ENCODE measurements at places on chromosomes 11 and 22. TPM values are rescaled to one million over a fixed set of nuclear protein-coding genes. Genes with fewer than 3 reads are reported as not detected.
A peak's percentile ranks its signal among the peaks of the same experiment; 100 is the strongest.

DNA sequence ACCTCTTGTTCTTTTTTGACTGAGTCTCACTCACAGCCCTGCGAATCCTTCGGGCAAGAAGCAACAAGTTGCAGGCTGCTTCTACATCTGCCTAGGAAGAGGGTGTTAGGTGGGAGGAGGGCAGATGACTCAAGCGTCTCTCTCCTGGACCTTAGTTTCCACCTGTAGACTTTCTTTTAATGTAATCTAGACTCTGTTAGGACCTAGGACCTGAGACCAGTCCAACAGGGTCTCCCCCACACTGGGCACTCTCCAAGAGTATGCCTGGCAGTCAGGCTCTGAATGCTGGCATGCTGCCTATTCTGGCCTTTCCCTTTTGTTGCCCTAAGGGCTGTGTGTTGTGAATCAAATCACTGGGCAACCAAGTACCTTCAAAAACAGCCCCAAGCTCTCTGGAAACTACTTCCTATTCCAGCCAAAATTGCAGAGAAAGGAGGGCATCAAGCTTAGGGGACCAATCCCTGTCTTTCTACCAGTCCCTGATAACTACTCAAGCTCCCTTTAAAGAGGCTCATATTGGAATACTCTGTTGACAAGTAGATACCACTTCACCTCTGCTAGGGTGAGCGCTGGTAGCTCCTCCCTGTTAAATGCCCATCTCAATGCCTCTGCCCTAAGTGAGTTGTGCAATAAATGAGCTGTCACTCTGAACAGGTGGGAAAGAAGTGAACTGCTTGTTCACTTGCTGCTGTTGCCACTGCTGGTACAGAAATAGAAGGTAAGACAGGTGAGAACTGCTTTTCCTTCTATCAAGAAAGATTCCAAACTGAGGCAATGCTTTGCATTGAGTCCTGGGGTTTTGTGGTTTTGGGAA is at the start of gene BBOX1:
TSS of gene BBOX1 (plus strand) at position 514 of the 814 bp plus-strand sequence. CDS start 14,616 bp downstream, outside the sequence.
- H3K4me1 ChIP-seq: no peaks in the 10 kb centered on the region
- H3K36me3 ChIP-seq: no peaks in the 10 kb centered on the region
- H3K27me3 ChIP-seq: no peaks in the 10 kb centered on the region
- H3K4me3 ChIP-seq: no peak within 1 kb of the TSS
- no peak within 1 kb of the TSS for H3K27ac ChIP-seq
- no peak for DNase-seq

GRCh38 chr22:47352920-47353700 is 590.7 kb downstream of the TBC1D22A start:
- no peaks in the 10 kb centered on the region for H3K27me3 ChIP-seq
- H3K36me3 ChIP-seq: no peaks in the 10 kb centered on the region
- DNase-seq: no peak
- H3K27ac ChIP-seq: no peak overlapping the region

Gene SESN3
- total RNA-seq: 63.4 TPM

DNA sequence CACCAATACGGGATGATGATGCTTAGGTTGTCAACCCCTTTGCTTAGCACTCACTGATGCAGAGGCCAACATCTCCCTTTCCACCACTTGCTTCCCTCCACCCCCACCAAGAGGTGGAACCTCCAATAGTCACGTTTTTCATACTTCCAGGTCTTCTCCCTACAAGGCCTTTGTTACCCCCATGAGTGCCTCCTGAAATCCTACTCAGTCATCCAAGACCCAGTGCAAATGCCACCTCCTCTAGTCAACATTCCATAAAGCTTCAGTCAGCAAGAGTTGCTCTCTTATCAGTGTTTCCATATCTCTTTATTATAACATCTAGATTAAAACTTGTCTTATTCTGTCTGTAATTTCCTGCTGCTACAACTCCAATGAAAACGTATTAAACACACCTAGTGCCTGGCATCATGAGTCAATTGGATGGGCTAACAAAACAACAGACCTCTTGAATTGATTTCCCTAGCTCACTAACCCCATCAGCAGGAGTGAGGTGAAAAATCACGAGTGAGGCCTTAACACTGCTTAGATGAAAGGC is 370.7 kb upstream of the CCDC90B start:
- H3K27me3 ChIP-seq: peaks cover 2% of the 10 kb centered on the region
- no peaks in the 10 kb centered on the region for H3K36me3 ChIP-seq
- DNase-seq: no peak
- no peaks in the 10 kb centered on the region for H3K4me1 ChIP-seq

Gene NCF4
- 12.3 TPM for total RNA-seq

Gene ELMOD1
- total RNA-seq: not detected

- no peaks in the 10 kb centered on the region for H3K36me3 ChIP-seq
- no peak overlapping the region for H3K27ac ChIP-seq
- H3K27me3 ChIP-seq: peaks cover 13% of the 10 kb centered on the region
- H3K4me1 ChIP-seq: no peaks in the 10 kb centered on the region
Observed at GRCh38 chr11:10350334-10350733, 45.5 kb downstream of the ADM start.

GRCh38 chr11:62273789-62274275 is 3.9 kb downstream of the SCGB2A2 start:
- no peaks in the 10 kb centered on the region for H3K4me1 ChIP-seq
- no peak for DNase-seq
- no peak overlapping the region for H3K27ac ChIP-seq
- H3K36me3 ChIP-seq: no peaks in the 10 kb centered on the region

- no peak for DNase-seq
- no peaks in the 10 kb centered on the region for H3K27me3 ChIP-seq
- H3K27ac ChIP-seq: no peak overlapping the region
- H3K4me1 ChIP-seq: no peaks in the 10 kb centered on the region
- H3K36me3 ChIP-seq: no peaks in the 10 kb centered on the region
Observed at GRCh38 chr11:22898036-22898435, 37.8 kb upstream of the CCDC179 start.

Gene RIMBP3B
- total RNA-seq: 0.26 TPM

GRCh38 chr11:9362393-9362863 is 22.0 kb upstream of the IPO7 start:
- H3K36me3 ChIP-seq: no peaks in the 10 kb centered on the region
- peaks cover 6% of the 10 kb centered on the region for H3K27me3 ChIP-seq
- H3K4me1 ChIP-seq: peaks cover 14% of the 10 kb centered on the region
- H3K27ac ChIP-seq: peak overlapping the region; percentile 4
- no peak overlapping the region for H3K4me3 ChIP-seq

DNA sequence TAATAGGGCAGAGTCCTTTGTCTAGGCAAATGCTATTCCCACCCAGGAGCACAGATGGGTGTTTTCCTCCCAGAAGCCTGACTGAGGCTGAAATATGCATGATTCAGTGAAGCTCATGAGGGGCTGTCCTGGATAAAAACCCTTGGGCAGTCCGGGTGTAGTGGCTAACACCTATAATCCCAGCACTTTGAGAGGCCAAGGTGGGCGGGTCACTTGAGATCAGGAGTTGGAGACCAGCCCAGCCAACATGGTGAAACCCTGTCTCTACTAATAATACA is 48.6 kb upstream of the LMO2 start:
- no peak overlapping the region for H3K27ac ChIP-seq
- H3K4me3 ChIP-seq: no peak overlapping the region
- H3K4me1 ChIP-seq: no peaks in the 10 kb centered on the region
- no peak for DNase-seq
- H3K36me3 ChIP-seq: no peaks in the 10 kb centered on the region

Gene MYO7A
- total RNA-seq: not detected

Gene NEFH
- total RNA-seq: 7.9 TPM

DNA sequence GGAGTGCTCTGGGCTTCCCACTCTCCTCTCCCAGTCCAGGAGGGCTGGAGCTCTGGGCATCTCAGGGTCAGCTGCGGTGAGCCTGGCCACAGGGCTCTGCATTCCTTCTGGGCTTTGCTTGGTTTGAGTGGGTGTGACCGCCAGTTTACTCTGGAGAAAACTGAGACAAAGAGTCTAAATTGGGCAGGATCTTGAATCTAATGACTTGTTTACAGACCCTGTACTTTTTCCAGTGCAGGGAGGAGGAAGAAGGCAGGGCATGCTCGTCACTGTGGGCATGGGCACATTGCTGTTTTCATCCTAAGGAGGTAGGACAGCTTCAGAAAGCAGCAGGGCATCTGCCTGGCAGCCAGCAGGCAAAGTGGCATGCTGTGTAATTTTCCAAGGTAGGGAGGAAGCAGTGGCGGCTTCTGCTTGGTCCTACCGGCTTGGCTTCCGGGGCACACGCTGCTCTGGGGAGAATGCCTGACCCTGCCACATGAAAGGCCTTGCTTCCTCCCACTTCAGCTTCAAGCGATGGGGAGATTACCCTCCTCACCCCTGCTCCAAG is 22.9 kb downstream of the FLI1 start:
- H3K27me3 ChIP-seq: no peaks in the 10 kb centered on the region
- H3K4me3 ChIP-seq: peak overlapping the region; percentile 68
- peaks cover 21% of the 10 kb centered on the region for H3K36me3 ChIP-seq
- H3K4me1 ChIP-seq: peaks cover 90% of the 10 kb centered on the region
- H3K27ac ChIP-seq: peak overlapping the region; percentile 93
- DNase-seq: peak; percentile 88

GRCh38 chr11:61526956-61527731 is 18.6 kb downstream of the LRRC10B start:
- no peaks in the 10 kb centered on the region for H3K36me3 ChIP-seq
- H3K27me3 ChIP-seq: peaks cover 2% of the 10 kb centered on the region
- no peak overlapping the region for H3K27ac ChIP-seq
- no peak overlapping the region for H3K4me3 ChIP-seq
- H3K4me1 ChIP-seq: no peaks in the 10 kb centered on the region

Gene PRR5L
- total RNA-seq: 52.3 TPM

Gene SF3B2
- 283 TPM for total RNA-seq

Gene SYT13
- total RNA-seq: not detected

DNA sequence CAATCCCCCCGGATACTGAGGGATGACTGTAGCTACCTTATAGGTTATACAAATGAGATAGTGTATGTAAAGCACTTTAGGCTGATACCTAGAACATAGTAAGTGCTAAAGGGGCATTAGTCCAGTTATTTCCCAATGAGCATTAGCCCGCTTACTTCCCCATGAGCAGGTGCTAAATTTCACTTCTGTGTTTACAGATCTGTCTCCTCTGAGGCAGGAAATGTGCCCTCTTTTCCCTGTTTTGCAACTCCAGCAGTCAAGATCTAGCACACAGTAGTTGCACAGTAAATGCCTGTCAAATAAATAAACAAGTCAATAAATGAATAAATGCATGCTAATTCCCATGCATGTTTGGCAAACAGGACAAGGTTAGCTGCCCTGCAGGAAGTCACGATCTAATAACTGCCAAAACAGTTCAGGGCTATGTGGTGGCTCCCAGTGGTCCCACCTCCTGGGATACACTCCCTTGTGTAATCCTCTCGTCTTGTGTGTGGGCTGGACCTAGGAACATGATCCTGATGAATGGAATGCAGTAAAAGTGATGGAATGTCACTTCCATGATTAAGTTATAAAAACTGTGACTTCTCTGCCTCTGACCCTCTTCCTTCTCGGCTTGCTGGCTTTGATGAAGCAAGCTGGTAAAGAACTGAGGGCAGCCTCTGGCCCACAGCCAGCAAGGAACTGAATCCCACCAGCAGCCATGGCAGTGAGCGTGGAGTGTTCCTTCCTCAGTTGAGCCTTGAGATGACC is 459.0 kb downstream of the SOX6 start:
- DNase-seq: no peak
- H3K4me1 ChIP-seq: no peaks in the 10 kb centered on the region
- H3K27me3 ChIP-seq: no peaks in the 10 kb centered on the region

DNA sequence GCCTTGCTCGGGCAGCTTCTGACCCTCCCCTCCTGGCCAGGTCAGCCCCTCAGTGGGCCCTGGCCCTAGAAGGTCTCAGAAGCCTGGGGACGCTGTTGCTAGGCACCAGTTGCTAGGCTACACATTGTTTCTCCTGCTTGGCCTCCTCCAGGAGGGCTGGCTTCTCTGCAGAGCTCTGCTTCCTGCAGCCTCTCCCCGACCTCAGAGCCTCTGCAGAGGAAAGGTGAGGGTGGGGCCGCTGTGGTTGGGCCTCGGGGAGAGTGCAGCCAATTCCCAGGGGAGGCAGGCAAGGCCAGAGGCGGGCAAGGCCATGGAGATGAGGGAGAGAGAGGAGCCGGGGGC is 27.6 kb upstream of the LRRC10B start:
- DNase-seq: no peak
- H3K4me1 ChIP-seq: peaks cover 2% of the 10 kb centered on the region
- H3K27ac ChIP-seq: no peak overlapping the region
- H3K27me3 ChIP-seq: no peaks in the 10 kb centered on the region

GRCh38 chr11:69729252-69729651 is 25.4 kb upstream of the FGF19 start:
- no peak overlapping the region for H3K4me3 ChIP-seq
- no peaks in the 10 kb centered on the region for H3K36me3 ChIP-seq
- no peak for DNase-seq
- H3K27ac ChIP-seq: no peak overlapping the region

DNA sequence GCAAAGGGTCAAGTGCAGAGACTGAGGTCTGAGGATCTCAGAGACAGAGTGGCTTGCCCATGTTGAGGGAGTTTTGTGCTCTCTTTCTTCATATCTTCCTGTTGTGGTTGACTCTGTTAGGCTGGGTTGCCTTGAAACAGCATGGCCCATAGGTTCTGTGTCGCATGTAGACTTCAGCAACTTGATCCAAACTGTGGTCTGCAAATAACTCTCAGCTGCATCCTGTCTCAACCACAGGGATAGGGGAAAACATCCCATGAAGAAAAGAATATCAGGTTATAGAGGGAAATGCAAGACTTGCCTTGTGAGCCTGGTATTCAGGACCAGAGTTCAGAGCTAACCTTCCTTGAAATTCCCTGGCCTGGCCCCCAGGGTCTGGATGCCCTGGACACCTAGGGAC is 69.4 kb downstream of the FLI1 start:
- H3K27ac ChIP-seq: no peak overlapping the region
- no peak overlapping the region for H3K4me3 ChIP-seq
- H3K36me3 ChIP-seq: peaks cover 49% of the 10 kb centered on the region
- no peaks in the 10 kb centered on the region for H3K27me3 ChIP-seq
- no peak for DNase-seq
- H3K4me1 ChIP-seq: peaks cover 29% of the 10 kb centered on the region

GRCh38 chr11:118533769-118534729 is 3.1 kb downstream of the TMEM25 start:
- DNase-seq: no peak
- H3K4me3 ChIP-seq: no peak overlapping the region
- H3K4me1 ChIP-seq: peaks cover 21% of the 10 kb centered on the region

DNA sequence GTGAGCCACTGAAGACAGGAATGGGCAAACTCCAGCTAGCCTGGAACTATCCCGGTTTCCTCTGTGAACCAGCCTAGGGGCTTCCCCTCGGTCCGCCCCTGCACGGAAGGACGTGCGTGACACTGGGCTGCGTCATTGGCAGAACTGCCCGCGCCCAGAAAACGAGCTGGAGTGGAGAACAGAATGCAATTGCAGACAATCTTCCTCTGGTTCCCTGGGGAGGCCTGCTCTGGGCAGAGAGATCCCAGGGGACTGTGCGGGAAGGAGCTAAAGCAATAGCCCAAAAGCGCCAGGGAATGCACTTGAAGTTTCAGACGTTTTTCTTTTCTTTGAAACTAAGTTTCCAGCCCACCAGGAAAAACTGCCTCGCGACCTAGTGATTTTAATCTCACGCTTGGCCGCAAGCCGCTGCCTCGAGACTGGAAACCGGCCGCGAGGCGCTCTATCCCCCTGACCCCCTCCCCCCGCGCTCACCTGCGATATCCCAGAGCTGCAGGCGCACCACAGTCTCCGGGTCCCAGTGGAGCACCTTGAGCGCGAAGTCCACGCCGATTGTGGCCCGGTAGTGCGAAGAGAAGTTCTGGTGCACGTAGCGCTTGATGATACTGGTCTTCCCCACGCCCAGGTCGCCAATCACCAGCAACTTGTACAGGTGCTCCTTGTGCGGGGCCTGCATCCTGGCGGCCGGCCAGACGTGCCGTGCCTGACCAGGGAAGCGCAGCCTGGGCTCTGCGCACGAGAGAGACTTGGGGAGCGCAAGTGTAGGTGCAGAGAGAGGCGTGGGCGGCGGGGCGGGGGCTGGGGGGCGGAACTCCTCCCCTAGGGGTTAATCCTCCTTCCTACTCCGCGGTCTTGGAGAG is at the start of gene RAB38:
TSS of gene RAB38 (minus strand) at position 735 of the 860 bp plus-strand sequence. CDS start at position 676, 59 bp downstream.
- H3K4me3 ChIP-seq: peak within 1 kb of the TSS; percentile 86
- no peaks in the 10 kb centered on the region for H3K36me3 ChIP-seq
- peak; percentile 84 for DNase-seq
- H3K27me3 ChIP-seq: peaks cover 1% of the 10 kb centered on the region
- peaks cover 43% of the 10 kb centered on the region for H3K4me1 ChIP-seq
- peak within 1 kb of the TSS; percentile 84 for H3K27ac ChIP-seq

Measured in activated CD4-positive, alpha-beta T cell treated with anti-CD3 and anti-CD28 coated beads, Interleukin-2, amount 10 ng/mL, durations not matched to agents 24 days and 14 days (primary cell).